ENCODE measurements at places on chromosomes 3 and 15.

DNA sequence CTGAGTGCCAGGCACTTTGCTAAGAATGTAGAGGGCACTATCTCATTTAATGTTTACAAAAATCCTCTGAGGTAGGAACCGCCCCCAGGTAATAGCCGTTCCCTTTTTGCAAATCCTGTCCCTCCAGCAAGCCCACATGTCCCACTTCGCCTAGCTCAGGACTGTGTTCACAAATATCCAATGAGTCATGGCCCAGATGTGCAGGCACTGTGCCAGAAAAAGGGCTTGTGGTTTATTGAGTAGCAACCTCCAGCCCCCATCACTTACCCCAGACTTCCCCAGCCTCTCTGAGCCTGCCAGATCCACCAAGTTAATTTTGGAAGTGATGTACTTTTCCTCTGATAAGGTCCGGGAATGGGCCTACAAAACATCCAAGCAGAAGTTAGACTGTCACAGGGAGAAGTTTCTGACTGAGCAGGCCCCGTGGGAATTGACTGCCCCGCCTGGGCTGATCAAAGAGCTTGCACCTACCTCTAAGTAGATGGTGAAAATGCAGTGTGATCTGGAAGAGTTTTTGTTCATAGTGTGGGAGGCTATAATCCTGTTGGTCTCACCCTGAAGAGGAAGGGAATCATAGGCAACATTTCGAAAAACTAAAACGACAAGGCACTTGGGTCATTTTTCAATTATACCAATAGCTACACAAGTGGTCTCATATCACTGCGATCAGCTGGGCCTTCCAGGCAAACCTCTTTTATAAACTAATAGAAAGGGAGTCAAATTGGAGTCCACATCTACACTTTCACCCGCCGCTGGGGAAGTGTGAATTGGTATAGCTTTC, 15.7 kb downstream of the KIF9 start:
- DNase-seq = peak; percentile 68

GRCh38 chr3:139564294-139564861, 24.8 kb upstream of the RBP1 start:
- no peak for DNase-seq

DNA sequence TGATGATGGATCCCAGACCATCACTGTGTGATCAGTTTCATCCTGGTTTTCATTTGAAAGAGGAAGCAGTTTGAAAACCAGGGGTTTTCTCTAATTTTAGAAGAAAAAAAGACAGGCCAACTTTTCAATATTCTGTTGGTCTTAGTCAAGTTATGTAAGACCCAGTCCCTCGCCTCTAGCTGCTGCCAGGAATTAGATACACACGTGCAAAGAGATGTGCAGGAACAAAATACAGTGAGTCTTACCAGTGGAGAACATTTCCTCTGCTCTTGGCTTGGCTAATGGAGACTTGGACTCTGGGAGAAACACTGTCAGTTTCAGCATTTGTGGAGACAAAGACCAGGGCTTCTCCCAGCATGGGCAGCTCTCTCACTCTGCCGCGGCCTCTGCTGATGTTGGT, 214.9 kb upstream of the C2CD4B start:
- no peak for DNase-seq

GRCh38 chr3:87236093-87236492, 9.0 kb downstream of the CHMP2B start:
- no peak for DNase-seq

DNA sequence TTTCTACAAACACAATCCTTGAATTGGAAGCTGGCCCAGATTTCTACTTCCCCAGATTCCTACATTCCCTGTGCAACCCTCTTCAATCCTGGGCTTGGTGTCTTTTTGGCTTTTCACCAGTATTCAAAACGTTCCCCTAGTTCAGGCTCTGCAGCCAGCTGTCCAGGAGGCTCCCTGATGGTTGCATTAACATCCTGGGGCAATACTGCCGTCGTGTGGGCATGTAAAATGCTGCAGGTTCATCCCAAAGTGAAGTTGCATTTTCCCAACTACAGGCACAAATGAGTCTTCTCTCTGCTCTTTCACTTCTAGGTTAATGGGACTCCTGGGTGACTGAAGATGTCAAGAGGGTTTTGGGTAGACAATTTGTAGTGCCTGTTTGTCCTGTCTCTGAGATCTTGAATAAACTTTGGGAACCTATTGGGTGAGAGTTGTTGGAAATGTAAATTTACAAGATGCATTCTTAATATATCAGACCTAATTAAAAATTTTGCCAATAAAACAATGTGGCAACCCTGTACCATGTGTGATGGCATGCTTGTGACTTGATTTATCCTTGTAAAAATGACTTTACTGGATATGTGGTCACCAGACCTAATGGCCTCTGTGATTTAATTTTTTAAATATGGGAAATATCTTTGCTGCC, 28.6 kb downstream of the SOX14 start:
- DNase-seq = no peak

DNA sequence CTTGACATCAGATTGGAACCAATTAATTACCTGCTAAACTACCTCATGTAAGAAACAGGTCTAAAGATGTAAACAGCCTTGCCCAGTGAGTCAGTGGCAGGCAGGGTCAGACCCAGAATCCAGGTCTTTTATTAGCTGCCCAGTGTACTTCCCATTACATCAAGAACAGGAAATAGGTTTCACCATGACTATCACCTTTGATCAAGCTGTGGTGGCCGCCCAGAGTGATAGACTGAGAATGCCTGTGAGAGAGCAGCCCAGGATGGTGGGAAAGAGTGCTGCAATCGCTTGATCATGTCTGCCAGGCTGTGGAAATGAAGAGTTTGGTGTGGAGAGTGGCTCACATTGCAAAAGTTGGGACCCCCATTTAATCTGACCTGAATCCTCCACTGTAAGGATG, 61.3 kb upstream of the PIAS1 start:
- no peak for DNase-seq

DNA sequence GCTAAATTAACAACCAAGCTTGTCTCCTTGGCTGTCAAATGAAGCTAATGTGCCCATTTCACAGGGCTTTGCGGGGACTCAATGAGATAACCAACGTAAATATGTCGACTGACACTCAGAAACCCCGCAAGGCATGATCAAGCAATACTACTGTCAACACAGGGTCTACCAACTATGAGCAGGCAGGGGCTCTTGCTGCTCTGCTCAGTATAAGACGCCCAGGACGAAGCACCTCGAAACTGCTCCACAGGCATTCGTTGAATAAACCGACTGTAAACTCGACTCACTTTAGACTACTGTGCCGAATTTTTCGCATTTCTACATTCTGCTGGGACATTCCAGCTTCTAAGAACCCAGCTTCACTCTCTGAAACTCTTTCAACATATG, 55.0 kb downstream of the FEZF2 start:
- DNase-seq = no peak

- no peak for DNase-seq
Observed at GRCh38 chr3:134357261-134357913, 16.9 kb downstream of the AMOTL2 start.

DNA sequence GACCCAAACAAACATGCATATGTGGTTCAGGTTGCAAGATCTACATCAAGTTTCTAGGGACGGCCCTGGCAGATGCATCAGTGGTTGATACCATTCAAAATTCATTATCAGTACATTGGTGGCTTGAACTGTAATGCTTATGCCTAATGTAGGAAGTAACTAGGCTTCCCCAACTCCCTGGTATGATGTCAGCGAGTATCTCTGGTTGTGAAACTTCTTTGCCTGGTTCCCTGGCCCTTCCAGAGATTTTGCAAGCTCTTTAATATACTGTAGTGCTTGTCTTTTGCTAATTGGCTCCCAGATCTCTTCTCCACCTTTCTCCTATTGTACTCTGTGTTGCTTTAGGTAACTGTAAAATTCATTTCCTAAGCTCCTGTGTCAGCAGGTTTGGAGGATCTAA, 114.8 kb upstream of the RARB start:
- no peak for DNase-seq

DNA sequence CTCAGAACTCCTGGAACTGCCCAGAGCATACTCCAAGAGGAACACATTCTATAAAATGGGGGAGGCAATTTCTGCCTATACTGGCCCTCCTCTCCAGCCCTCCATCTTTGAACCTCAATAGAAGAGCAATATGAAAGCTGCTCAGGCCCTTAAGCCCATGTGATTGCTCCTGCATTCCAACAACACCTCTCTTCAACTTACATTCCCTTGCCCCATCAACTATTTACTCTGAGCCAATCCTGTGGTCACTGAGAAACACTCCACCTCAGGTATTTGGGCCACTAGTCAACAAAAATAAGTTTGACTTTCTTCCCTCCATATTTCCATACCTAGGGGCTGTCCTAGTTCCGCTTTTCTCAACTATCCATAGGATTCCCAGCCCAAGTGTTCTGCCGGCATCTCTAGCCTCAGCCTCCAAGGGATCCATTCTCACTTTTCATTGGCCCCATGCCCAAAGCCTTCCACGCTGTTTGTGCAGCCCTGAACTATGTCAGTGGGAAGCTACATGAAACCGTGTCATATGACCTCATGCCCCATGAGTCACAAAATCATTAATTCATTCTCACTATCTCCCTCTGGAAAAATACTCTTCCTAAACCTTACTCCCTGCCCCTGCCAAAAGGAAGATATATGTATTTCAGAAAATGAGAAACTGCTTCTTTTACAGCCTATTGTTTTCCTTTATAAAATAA, 61.6 kb downstream of the GJD2 start:
- no peak for DNase-seq

- DNase-seq = no peak
Observed at GRCh38 chr3:175713268-175713667, 854.1 kb downstream of the NAALADL2 start.

- no peak for DNase-seq
Observed at GRCh38 chr3:64728994-64729393, 41.2 kb upstream of the ADAMTS9 start.

- DNase-seq = no peak
Observed at GRCh38 chr15:67922106-67922675, 82.3 kb upstream of the RNU6-1 start.

- DNase-seq = no peak
Observed at GRCh38 chr3:32843510-32844321, 25.9 kb downstream of the TRIM71 start.

DNA sequence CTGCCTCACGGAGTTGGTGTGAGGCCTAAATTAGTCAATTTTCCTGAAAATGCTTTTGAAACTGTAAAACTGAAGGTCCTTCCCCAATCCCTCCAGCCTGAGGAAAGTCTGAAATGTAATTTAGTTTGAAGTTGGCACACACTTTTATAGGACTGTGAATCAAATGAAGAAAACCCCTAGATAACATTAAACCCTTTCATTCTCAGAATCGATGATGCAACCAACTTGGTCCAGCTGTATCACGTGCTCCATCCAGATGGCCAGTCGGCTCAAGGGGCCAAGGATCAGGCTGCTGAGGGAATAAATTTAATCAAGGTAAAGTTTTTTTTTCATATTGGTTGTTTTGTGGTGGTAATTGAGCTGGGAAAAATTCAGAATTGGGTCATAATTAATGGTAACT, 11.7 kb downstream of the MRPS22 start:
- DNase-seq = no peak

DNA sequence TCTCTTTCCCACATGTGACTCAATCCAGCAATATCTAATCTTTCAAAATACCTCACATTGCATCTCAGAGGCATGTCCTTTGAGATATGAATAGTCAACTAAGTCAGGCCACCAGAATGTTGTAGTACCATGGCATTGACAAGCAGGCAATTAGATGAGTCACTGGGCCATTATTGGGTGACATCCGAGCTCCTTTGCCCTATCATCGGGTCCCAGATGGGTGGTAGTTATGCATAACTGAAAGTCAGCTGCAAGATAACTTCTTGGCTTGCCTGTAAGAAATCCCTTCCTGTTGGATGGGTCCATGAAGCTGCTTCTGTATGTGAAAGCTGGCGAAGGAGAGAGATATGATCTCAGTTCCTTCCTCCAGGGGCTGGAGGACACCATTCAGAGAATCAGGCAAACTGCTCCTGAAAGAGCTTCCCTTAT, 32.8 kb downstream of the ARRDC4 start:
- DNase-seq = no peak

DNA sequence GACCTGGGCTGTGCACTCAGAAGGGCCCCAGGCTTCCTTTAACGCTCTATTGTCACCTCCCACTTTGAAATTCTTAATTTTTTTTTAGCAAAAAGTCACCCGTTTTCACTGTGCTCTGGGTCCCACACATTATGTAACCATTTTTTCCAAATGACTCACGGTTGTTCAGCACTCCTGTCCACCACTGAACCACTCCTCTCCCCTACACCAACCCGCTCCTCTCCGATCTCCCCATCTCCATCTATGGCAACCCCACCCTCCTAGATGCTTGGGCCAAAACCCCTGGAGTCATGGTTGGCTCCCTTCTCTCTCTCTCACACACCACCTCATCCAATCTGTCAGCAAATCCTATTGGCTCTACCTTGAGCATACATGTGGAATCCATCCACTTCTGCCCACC, 41.2 kb upstream of the LINGO1 start:
- no peak for DNase-seq

- peak; percentile 45 for DNase-seq
Observed at GRCh38 chr15:89740137-89740536, 10.9 kb downstream of the MESP1 start.

DNA sequence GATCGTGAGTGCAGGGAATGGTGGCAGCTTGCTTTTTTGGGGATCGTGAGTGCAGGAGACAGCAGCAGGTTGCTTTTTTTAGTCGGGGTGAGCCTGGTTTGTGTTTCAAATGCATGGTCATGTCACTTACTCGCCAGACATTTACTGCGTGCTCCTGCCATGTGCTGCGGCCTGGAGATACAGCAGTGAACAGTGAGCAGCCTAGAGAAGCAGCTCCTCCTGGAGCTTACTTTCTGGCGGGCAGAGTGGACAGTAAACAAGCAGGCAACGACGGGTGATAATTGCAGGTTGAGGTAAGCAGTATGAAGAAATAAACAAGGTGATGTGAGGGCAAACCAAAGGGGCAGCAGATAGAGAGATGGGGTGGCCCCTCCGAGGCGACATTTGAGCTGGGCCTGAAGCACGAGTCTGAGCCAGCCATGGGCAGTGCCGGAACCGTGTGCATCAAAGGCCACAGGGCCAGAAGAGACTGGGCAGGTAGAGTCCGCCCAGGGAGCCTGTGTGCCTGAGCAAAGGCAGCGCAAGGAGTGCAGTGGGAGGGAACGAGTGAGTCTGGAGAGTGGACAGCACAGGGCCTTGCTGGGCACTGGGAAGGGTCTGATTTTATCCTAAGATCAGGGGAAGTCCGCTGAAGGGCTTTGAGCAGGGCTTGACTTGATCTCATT, 57.3 kb upstream of the RASA2 start:
- no peak for DNase-seq

DNA sequence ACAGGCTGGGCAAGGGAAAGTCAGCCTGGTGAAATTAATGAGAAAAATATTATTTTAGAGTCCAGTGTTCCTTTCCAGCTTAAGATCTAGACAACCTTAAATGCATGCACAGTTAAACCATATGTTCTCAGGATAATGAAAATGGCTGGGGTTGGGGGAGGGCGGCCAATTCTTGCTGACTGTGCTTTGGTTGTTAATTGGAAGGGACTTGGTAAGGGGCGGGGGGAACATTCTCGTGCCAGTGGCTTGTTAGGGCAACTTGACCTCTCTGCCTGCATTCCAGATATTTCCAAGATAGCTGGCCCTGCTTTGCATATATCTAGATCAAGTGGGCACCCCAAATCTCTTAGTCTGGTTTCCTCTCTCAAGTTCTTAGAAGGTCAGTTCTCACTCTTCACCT, 112.5 kb downstream of the TOP2B start:
- no peak for DNase-seq

- no peak for DNase-seq
Observed at GRCh38 chr15:101000271-101000681, 81.1 kb downstream of the LRRK1 start.

GRCh38 chr15:73023071-73023470, 29.2 kb upstream of the NEO1 start:
- no peak for DNase-seq

GRCh38 chr3:9916734-9917680, at the start of gene IL17RC:
TSS of gene IL17RC (plus strand) at chr3:9917098. CDS start at chr3:9917316, 218 bp downstream.
- DNase-seq = peak; percentile 84

- DNase-seq = no peak
Observed at GRCh38 chr3:142958707-142959106, 4.8 kb downstream of the PAQR9 start.

Data from forelimb muscle (tissue), 1 donor.